Activated T-helper 9 cell treated with anti-CD3 and anti-CD28 coated beads, Interleukin-2, amount 50 U/mL, for 16 hours (primary cell): ENCODE measurements at places on chromosomes 4 and X.

DNA sequence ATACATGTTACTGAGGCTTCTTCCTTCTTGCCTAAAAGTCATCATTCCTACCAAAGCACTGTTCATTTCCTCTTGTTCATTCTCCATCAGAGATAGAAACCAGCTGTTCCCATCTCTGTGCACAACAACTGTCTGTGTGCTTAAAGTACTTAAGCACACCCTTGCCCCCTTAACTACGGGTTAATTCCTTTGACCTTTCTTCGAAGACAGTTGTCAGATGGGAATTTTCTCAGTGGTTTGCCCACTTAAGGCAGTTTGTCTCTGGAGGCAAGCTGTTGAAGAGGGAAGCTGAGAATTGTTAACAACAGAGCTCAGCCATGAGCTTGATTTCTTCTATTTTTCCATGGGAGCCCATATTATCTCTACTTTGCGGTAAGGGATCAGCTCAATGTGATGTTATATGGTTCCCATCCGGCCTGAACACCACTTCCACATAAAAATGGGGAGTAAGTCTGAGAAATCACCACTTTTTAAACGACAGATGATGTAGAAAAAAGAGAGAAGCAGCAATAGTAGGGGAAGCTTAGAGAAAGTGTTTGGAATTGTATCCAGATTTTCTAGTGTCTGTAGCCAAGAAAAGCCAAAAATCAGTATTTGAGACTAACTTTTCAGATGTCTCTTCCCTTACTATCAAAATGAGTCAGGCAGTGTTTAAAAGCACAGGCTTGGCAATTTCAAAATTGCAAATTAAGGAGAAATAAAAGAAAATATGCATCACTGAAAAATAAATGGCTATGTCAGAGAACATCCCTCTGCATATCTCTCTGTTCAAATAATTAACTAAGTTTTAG is 194.4 kb downstream of the SLIT2 start:
- DNase-seq: no peak

DNA sequence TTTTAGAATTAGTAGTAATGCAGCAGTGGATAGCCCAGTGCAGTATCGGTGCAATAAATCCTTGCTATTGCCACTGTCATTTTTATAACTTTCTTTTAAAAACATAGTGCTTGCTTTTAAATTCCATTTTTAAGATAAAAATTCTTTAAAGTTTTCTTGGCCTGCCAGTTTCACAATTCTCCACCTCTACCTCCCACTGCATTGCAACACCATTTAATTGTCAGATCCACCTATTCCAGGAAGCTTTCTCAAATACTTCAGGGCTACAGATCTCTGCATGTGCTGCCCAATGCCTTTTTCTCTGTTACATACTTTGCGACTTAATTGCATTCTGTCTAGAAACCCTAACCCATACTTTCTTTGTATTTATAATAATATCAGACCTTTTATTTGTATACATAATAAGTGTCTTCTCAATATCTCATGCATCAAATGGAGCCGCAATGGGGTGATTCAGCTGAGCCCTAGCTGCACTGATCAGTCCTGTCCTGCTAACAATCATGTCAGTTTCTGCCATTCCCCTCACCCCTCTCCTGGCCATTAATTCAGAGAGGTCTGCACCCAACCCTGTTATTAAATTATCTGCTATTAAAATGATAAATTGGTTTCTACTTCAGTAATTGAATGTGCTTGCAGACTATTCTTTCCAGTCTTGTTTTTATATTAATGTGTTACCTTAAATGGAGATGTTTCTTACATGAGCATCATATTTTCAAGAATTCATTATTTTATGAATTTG is 193.1 kb downstream of the SLIT2 start:
- DNase-seq: no peak

- no peak for DNase-seq
Observed at GRCh38 chr4:169611157-169611556, 1.2 kb downstream of the NEK1 start.

GRCh38 chr4:70243091-70243490 is 694 bp downstream of the CSN3 start:
- DNase-seq: no peak

GRCh38 chr4:83758285-83758684 is 222.4 kb downstream of the GPAT3 start:
- DNase-seq: no peak
